Activated CD4-positive, alpha-beta T cell treated with anti-CD3 and anti-CD28 coated beads, Interleukin-2, Interleukin-6, amounts not matched to agents 100 ng/mL and 50 ng/mL, durations not matched to agents 16 hours and 8 hours (primary cell): ENCODE measurements at places on chromosomes 6 and 20.
A peak's percentile ranks its signal among the peaks of the same experiment; 100 is the strongest.

DNA sequence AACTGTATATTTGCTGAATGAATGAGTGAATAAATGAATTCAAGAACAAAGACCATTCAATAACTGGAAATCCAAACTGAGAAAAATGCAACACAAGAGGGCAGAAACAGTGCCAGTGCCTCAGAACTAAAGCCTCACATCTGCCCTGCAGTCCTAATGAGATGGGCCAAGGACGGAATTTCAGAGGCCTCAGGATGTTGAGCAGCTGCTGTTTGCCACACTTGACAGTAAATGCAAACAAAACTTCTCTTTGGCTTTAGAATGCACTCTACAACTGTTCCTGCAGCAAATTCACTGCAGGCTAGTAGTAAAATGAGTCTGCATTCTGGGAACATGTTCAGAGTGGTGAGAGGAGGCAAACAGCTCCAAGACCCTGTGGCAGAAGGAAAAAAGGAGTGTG is 177.6 kb upstream of the LRFN2 start:
- DNase-seq = no peak

DNA sequence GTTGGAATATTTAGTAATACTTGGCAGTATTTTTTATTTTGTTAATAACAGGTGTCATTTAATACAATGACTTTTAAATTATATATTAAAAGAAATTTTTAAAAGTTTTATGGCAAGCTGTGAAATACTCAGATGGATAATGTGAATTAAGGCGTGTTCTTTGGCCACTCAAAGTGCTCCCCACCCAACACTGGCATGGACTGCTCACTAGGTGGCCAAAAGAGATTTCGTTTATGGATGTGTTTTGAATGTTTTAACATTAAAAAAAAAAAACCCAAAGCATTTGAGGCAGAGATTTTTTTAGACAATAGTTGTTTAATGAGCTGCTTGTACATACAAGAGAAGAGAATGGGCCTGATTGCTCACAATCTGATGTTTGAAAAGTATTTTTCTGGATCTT is 86.5 kb downstream of the QKI start:
- DNase-seq = no peak

DNA sequence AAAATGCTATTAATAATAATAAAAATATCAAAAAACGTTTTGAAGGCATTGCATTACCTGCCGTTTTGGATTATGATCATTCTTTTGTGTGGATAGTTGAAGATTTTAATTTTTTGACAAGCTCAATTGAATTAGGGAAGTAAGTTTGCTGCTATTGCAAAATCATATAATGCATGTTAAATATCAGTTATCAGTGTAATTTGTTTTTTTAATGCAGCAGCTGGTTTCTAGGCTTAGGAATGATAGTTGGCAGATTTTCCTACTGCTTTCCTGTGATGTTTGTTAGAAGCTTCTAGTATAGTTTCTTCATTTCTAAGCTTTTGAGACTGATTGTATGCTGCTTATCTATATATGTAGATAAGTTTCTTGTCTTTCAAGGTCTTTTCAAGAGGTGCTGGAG is 99.0 kb downstream of the JARID2 start:
- no peak for DNase-seq

GRCh38 chr6:15023448-15023847 is 222.4 kb upstream of the JARID2 start:
- DNase-seq = peak; percentile 93

DNA sequence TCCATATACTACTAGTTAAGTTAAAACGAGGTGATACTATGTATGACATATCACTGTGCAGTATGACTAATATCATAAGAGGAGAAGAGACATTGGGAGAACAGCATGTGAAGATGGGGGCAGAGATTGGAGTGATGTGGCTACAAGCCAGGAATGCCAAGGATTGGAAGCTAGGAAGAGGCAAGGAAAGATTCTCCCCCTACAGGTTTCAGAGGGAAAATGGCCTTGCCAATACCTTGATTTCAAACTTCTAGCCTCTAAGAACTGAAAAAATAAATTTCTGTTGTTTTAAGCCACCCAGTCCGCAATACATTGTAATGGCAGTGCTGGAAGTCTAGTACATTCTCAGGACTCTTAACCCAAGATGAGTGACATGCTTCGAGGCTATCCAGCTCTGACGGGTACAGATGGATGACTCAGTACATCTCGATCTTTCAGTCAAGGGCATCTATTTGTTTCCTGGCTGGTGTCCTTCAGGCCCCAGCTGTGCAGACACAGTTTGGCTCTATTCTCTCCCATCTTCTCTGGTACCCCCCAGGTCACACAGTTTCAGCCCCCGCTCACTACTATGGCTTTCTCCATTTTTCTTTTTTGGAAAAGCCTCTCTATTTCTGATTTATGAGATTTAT is 55.5 kb upstream of the THEMIS start:
- DNase-seq = no peak

GRCh38 chr6:137224799-137225198 is 5.6 kb upstream of the IFNGR1 start:
- DNase-seq = no peak

GRCh38 chr20:13355941-13356486 is 134.9 kb downstream of the ISM1 start:
- no peak for DNase-seq

- DNase-seq = no peak
Observed at GRCh38 chr20:36875702-36876472, at the start of gene TLDC2. Gene TLDC2 (plus strand): TSS chr20:36876138. CDS start chr20:36876175, 37 bp downstream.

DNA sequence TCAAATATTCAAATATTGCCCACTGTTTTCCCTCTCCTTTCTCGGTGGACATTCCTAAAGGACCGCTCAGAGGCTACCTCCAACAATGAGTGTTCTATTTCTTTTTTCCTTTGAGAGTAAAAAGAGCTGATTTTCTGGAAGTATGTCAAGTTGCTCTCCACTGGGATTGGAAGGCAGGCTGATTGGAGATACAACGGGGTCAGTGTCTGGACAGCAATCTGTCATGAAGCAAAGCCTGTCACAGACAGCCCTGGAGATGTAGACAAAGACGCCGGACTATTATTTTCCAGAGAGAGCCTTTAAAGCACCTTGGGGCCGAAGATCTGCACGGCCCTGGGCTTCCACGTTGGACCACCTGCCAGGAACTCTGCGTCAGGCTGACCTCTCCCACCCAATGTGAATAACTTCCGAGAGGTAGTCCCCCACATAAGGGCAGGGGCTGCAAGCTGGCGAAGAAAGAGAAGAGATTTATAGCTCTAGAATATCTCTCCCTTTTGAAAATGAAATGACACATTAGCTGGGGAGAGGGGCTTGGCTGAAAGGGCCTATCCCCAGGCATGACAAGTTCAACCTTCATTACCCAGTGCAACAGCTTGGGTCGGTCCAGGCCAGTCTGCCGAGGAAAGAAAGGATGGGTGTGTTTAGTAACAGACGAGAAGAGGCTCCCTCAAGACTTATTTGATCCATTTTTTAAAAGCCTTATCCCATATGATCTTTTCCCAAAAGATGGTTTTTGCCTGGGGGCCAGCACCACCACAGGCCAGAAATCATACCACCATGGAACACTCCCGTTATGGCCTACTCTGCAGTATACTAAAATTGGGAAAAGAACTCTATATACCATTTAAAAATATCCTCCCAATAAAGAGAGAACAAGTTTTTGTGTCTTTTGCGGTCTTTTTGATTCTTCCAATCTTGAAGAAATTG is 131.1 kb downstream of the OLIG3 start:
- DNase-seq = no peak

- DNase-seq = no peak
Observed at GRCh38 chr6:39855356-39855995, 63.3 kb downstream of the DAAM2 start.

GRCh38 chr6:159844737-159845645 is 44.9 kb downstream of the PNLDC1 start:
- DNase-seq = no peak

- DNase-seq = no peak
Observed at GRCh38 chr20:11726026-11726425, 191.7 kb upstream of the BTBD3 start.

DNA sequence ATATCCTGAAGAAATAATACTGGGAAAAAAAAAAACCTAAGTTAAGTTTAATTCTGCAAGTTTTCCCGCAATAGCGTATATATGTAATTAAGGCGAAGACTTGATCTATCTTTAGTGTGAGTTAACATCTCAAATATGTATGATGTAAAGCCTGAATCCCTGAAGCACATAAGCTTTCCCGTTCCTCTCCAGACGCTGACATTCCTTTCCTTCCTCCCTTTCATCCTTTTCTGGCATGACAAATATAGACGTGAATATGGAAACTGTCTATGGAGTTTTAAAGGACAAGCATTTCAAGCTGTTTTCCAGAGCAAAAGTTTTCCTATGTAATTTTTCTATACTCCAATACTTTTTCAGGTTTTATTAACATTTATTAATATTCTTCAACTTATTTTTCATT is 637.0 kb downstream of the COL12A1 start:
- no peak for DNase-seq

GRCh38 chr6:27679964-27680694 is 207.2 kb upstream of the ZNF184 start:
- no peak for DNase-seq

DNA sequence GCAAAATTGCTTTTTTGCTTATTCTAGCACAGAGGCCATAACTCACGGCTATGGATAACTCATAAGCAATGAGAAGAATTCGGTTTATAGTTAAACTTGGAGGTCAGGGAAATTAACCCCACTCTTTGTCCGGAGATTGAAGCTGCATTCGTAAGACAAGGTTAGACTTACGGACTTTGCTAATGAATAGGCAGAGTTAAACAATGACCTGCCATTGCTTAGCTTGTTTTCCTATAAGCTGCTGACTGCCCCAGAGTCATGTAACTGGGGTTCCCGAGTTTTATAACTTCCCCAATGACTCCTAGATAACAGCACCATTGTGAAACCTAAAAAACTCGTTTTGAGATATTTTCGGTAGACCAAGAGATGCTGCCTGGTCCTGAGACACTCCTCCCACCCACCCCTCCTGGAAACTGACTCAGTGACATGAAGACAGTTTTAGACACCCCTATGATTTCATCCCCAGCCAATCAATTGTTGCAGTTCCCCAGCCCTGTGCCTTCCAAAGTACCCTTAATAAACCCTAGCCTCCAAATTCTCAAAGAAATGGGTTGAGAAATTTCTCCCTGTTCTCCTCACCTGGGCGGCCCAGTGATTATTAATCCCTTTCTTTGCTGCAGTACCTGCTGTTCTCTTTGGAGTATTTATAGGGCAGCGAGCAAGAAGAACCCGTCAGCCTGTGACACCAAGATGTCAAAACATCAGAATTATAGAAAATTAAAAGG is 33.1 kb upstream of the MCUR1 start:
- DNase-seq = no peak

- DNase-seq = no peak
Observed at GRCh38 chr6:122839906-122840305, 50.8 kb downstream of the SMPDL3A start.

GRCh38 chr6:49772285-49772684 is 14.8 kb downstream of the PGK2 start:
- DNase-seq = no peak

- DNase-seq = peak; percentile 12
Observed at GRCh38 chr6:128807577-128807976, 75.4 kb upstream of the LAMA2 start.

GRCh38 chr20:50580016-50580747 is 70.0 kb downstream of the PTPN1 start:
- peak; percentile 55 for DNase-seq

- no peak for DNase-seq
Observed at GRCh38 chr6:4377603-4378002, 242.2 kb upstream of the ECI2 start.

DNA sequence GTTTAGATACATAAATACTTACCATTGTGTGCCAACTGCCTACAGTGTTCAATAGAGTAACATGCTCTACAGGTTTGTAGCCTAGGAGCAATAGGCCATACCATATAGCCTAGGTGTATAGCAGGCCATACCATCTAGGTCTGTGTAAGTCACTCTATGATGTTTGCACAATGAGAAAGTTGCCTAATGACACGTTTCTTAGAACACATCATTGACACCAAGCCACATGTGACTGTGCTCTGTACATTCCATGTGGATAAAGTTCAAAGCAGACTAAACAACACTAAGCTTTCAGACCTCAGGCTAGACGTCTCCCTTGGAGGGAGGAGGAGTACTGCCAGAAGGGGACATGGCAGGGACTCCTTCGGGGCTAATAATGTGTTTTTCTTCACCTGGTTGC is 93.6 kb downstream of the KIF16B start:
- DNase-seq = no peak

DNA sequence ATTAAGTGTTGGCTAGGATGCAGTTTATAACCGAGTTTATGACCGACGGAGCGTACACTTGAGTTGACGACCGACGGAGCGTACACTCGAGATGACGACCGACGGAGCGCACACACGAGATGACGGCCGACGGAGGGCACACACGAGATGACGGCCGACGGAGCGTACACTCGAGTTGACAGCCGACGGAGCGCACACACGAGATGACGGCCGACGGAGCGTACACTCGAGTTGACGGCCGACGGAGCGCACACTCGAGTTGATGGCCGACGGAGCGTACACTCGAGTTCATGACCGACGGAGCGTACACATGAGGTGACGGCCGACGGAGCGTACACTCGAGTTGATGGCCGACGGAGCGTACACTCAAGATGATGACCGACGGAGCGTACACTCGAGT is 119.8 kb downstream of the HUS1B start:
- no peak for DNase-seq

DNA sequence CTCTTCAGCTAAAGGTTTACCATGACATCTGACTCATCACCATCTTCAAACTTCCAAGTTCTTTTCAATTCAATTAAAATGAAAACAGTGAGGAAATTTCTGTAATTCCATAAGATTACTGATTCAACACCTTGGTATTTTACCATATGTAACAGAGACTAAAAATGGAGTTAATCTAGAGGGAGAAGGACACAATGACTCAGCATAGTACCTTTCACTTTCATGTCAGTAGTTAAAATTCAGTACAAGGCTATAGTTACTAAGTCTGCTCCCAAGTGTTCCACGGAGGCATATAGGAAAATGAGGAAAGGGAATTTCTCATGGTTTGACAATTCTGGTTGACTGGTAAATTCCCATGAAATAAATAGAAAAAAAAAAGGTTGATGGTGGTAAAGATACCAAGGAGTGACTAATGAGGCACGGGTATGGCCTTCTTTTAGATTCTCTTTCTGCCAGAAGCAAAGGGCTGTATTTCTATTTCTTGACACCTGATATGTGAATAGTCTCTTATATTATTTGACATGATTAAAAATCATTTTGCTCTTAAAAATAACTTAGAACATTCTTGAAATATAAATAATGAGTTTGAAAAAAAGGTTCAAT is 526.7 kb upstream of the ADGRB3 start:
- DNase-seq = no peak
